ENCODE measurements at places on chromosomes 4 and X. TPM values are rescaled to one million over a fixed set of nuclear protein-coding genes. Genes with fewer than 3 reads are reported as not detected.

DNA sequence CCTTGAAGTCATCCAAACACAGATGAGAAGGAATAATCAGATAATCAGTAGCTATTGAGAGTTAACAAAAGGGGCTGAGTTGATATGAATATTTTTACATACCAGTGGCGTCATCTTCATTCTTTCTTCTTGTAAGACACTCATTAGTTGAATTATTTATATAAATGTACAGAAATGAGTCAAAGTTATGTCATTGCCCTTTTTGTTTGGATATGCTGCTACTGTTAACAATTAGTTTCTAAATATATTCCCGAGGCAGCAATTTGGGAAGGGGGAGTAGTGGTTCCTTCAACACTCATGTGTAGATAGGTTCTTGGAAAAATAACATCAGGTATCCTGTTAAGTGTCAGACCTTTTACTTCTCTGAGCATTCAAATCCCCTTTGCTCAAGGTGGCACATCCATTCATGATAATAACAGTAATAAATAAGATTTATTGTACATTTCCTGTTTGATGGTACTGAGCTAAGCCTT is 436.6 kb downstream of the SPRY1 start:
- no peak for DNase-seq
- H3K27ac ChIP-seq = peak overlapping the region; percentile 40
- H3K27me3 ChIP-seq = no peaks in the 10 kb centered on the region
- no peaks in the 10 kb centered on the region for H3K4me1 ChIP-seq
- no peak overlapping the region for H3K4me3 ChIP-seq

DNA sequence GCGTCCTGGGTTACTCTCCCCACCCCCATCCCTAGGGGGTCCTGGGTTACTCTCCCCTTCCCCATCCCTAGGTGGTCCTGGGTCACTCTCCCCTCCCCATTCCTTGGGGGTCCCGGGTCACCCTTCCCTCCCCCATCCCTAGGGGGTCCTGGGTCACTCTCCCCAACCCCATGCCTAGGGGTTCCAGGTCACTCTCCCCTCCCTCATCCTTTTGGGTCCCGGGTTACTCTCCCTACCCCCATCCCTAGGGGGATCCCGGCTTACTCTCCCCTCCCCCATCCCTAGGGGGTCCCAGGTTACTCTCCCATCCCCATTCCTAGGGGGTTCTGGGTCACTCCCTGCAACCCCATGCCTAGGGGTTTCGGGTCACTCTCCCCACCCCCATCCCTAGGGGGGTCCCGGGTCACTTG is 1.5 kb downstream of the ASMTL start:
- H3K36me3 ChIP-seq = no peaks in the 10 kb centered on the region
- H3K4me1 ChIP-seq = peaks cover 18% of the 10 kb centered on the region
- no peak overlapping the region for H3K27ac ChIP-seq
- no peaks in the 10 kb centered on the region for H3K27me3 ChIP-seq
- H3K4me3 ChIP-seq = no peak overlapping the region

- H3K27me3 ChIP-seq = no peaks in the 10 kb centered on the region
- H3K27ac ChIP-seq = no peak overlapping the region
- no peak for DNase-seq
- H3K4me1 ChIP-seq = no peaks in the 10 kb centered on the region
- H3K4me3 ChIP-seq = no peak overlapping the region
Observed at GRCh38 chr4:153067376-153067775, 131.3 kb downstream of the FHDC1 start.

GRCh38 chr4:28886934-28887333 is 1833.2 kb upstream of the PCDH7 start:
- no peak for DNase-seq
- no peaks in the 10 kb centered on the region for H3K27me3 ChIP-seq
- no peak overlapping the region for H3K27ac ChIP-seq
- no peaks in the 10 kb centered on the region for H3K36me3 ChIP-seq
- H3K4me1 ChIP-seq = no peaks in the 10 kb centered on the region

DNA sequence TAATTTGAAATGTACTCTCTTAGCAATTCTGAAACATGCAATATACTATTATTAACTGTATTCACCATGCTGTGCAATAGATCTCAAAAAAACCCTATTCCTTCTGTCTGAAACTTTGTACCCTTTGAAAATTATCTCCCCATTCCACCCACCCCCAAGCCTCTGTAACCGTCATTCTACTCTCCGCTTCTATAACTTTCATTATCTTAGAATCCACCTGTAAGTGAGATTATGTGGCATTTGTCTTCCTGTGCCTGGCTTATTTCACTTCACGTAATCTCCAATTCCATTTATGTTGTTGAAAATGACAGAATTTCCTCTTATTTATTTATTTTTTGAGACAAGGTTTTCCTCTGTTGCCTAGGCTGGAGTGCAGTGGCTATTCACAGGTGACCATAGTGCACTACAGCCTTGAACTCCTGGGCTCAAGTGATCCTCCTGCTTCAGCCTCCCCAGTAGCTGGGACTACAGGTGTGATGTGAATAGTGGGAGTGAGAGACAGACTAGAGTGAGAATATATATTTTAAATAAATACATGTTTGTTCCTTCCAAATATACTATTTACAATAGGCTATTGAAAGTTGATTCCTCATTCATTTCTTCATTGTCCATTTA is 30.5 kb downstream of the VSIG4 start:
- no peaks in the 10 kb centered on the region for H3K4me1 ChIP-seq
- no peaks in the 10 kb centered on the region for H3K27me3 ChIP-seq
- H3K4me3 ChIP-seq = no peak overlapping the region

GRCh38 chr4:13860126-13860525 is 232.6 kb upstream of the BOD1L1 start:
- no peak overlapping the region for H3K27ac ChIP-seq
- no peaks in the 10 kb centered on the region for H3K27me3 ChIP-seq
- DNase-seq = no peak
- H3K4me1 ChIP-seq = no peaks in the 10 kb centered on the region

- no peak for DNase-seq
- no peaks in the 10 kb centered on the region for H3K4me1 ChIP-seq
- no peaks in the 10 kb centered on the region for H3K27me3 ChIP-seq
- H3K4me3 ChIP-seq = no peak overlapping the region
Observed at GRCh38 chrX:15915959-15916703, 61.5 kb upstream of the AP1S2 start.

DNA sequence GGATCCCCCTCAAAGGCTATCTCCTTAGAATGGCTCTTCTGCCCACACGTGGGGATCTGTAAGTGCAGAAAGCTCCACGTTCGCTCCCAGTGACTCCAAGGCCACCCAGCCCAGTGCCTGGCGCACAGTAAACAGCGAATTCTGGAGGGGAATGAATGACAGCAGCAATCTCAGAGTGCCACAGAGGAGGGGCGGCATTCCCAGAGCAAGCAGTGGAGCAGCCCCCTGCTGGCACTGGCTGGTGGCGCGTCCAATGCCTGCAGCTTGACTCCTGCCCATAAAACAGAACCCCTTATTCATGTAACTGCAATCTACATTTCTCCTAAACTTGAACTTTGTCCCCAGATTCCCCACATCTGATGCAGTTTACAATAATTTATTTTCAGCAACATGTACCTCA is 6.9 kb upstream of the HELT start:
- no peaks in the 10 kb centered on the region for H3K27me3 ChIP-seq
- peak; percentile 53 for DNase-seq
- H3K36me3 ChIP-seq = no peaks in the 10 kb centered on the region

The SPANXN3 gene
- total RNA-seq = not detected

The CDX4 gene
- not detected for total RNA-seq

The SOWAHD gene
- total RNA-seq = not detected

- H3K27me3 ChIP-seq = no peaks in the 10 kb centered on the region
- H3K4me3 ChIP-seq = no peak overlapping the region
- peaks cover 5% of the 10 kb centered on the region for H3K4me1 ChIP-seq
- no peaks in the 10 kb centered on the region for H3K36me3 ChIP-seq
- DNase-seq = no peak
Observed at GRCh38 chrX:54352677-54353076, 5.2 kb downstream of the WNK3 start.

The SOWAHB gene
- 4.2 TPM for total RNA-seq

GRCh38 chr4:75142382-75142781 is 209.5 kb downstream of the PARM1 start:
- DNase-seq = no peak
- no peak overlapping the region for H3K4me3 ChIP-seq
- no peaks in the 10 kb centered on the region for H3K36me3 ChIP-seq
- no peaks in the 10 kb centered on the region for H3K27me3 ChIP-seq

GRCh38 chr4:68272380-68272779 is 26.9 kb upstream of the TMPRSS11B start:
- no peaks in the 10 kb centered on the region for H3K36me3 ChIP-seq
- no peaks in the 10 kb centered on the region for H3K4me1 ChIP-seq
- no peak overlapping the region for H3K27ac ChIP-seq
- H3K4me3 ChIP-seq = no peak overlapping the region
- H3K27me3 ChIP-seq = no peaks in the 10 kb centered on the region

- H3K4me1 ChIP-seq = peaks cover 13% of the 10 kb centered on the region
- H3K36me3 ChIP-seq = no peaks in the 10 kb centered on the region
- H3K27ac ChIP-seq = no peak overlapping the region
- H3K27me3 ChIP-seq = no peaks in the 10 kb centered on the region
Observed at GRCh38 chr4:41299486-41299885, 42.8 kb downstream of the UCHL1 start.

Measured in body of pancreas (tissue), 4 donors.